ENCODE measurements at places on chromosomes 12 and 14. TPM values are rescaled to one million over a fixed set of nuclear protein-coding genes. Genes with fewer than 3 reads are reported as not detected.

The HAL gene
- total RNA-seq = 0.29 TPM

The SLC25A47 gene
- not detected for total RNA-seq

The ESR2 gene
- 8.2 TPM for total RNA-seq

The FLRT2 gene
- total RNA-seq = 72.4 TPM

The GLRX5 gene
- total RNA-seq = 26.2 TPM

The ATP2B1 gene
- 35.5 TPM for total RNA-seq

The ARMH4 gene
- 10.9 TPM for total RNA-seq

The TAS2R30 gene
- 9.4 TPM for total RNA-seq

The ACOT4 gene
- not detected for total RNA-seq

The SOX5 gene
- 17.9 TPM for total RNA-seq

All from uterus (tissue), 4 donors.